Activated CD4-positive, alpha-beta T cell treated with anti-CD3 and anti-CD28 coated beads, Interleukin-2, amount 10 ng/mL, durations not matched to agents 7 days and 5 days (primary cell): ENCODE measurements at places on chromosomes 12 and 14.

- DNase-seq: no peak
Observed at GRCh38 chr14:59244581-59244980, 56.1 kb downstream of the DAAM1 start.

GRCh38 chr14:100438678-100439592 lies 115.8 kb downstream of the SLC25A47 start:
- DNase-seq: no peak

DNA sequence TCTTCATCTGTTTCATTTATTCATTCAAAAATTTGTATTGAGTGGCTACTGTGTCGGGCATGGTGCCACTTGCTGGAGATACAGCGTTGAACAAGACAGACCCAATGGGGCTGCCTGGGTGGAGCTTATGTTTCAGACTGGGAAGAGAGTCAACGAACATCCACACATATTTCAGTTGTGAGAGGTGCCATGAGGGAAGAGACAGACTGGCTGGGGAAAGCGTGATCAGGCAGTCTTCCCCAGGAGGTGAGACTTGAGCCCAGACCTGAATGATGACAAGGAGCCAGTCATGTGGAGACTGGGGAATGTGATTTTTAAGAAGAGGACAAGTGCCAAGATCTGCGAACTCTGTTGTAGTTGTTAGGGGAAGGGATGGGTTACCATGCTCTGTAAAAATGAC lies 12.2 kb downstream of the BICD1 start:
- DNase-seq: no peak

- DNase-seq: no peak
Observed at GRCh38 chr14:90287791-90288190, 31.4 kb downstream of the PSMC1 start.

GRCh38 chr12:92558215-92558773 lies 144.5 kb upstream of the PLEKHG7 start:
- no peak for DNase-seq

DNA sequence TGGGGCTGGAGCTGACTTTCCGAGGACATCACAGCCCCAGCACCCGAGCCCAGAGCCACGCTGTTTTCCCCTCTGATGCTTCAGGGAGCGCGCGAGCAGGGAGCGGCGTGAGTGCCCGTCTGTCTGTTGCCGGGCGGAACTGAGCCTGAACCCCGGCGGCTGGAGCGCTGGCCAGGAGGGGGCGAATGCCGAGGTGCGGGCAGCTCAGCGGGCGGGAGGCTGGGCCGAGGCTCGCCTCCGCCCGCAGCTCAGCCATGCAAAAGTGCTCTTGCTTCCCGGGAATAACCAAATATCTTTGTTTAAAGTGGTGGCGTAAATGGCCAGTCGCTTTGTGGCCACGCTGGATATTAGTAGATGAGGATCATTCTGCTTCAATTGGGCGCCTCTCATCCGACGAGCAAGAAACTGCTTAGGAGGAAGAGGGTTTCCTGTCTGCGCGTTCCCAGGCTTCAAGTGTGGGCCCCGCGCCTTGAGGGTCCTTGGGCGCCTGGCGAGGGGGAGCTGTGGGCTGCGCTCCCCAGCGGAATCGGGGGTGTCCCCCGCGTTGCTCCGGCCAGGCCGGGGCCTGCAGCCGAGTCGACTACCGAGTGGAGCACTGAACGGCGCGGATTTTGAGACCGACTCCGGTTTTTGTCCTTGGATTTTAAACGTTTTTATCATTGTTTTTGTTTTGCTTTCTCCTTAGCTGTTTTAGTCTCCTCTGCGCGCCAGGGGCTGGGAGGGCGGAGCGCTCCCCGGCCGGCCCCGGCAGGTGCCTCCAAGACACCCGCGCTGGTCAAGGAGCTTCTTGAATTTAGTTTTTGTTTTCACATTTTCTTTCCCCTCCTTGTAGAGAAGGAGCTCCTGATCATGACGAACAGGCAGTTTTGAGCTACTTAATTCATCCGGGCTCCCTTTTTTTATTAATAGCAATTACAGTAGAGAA lies 831 bp upstream of the NKX2-1 start:
- no peak for DNase-seq

GRCh38 chr12:6701078-6701768 lies 608 bp upstream of the PIANP start:
- no peak for DNase-seq

DNA sequence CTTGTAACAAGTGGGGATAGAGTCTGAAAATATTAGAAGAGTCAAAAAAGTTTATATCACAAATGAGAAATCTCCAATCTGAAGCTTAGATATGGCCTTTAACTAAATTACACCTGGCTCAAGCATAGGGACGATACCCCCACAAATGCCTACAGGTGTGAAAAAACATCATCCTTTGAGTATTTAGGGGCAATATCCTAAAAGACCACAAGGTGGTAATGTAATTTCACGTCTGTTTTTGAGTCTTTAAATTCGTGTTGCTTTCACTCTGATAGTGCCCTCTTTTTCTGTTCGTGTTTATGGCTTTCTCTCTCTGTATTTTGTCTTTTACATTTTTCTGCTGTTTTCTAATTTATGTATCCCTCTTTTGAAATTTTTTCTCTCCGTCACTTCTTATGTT lies 84.3 kb downstream of the ETNK1 start:
- no peak for DNase-seq
